Breast epithelium (tissue), 4 donors: ENCODE measurements at places on chromosomes 4 and X. TPM values are rescaled to one million over a fixed set of nuclear protein-coding genes. Genes with fewer than 3 reads are reported as not detected.

DNA sequence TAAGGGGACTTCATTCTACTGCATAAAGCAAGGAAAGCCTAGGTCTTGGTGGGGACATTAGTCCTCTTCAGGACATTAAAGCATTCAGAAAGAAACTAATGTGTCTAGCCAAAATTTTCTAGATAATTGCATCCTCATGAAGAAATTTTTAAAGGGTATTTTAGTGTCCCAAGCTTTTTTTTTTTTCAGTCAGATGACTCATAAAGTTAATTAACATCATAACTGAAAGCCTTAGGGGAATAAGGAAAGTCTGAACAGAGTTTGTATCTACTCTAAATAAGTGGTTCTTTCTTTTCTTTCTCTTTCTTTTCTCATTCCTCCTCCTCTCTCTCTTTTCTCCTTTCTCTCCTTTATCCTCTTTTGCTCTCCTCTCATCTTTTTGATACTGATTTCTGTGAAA lies 202.4 kb downstream of the ADAMTS3 start:
- no peak for DNase-seq

DNA sequence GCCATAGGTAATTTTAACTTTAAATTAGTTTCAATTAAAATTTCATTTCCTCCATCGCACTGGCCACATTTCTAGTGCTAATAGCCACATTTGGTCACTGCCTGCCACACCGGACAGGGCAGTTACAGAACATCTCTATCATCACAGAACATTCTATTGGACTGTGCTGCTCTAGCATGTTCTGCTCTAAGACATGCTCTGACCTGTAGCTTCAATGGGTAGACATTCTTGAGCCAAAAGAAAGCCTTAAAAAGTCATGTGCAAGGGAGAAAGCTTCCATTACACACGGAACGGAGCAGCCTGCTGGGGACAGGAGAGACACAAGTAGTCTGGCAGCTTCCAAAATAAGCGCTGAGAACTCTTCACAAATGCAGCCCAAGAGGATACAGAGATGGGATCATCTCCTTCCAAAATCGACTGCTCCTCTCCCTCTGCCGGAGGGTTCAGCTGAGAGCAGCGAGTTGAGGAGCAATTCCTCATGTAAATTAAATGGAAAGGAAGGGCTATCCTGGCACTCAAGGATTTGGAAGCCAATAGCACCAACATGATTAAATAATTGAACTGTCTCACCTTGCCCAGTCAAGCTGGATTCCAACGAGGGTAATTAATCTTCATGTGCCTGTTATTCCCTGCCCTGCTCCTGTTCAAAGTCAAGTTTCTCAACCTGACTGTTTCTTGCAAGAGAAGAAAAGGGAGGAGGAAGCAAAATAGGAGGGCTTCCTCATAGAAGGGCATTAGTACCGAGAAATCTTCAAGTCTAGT lies 336.4 kb upstream of the NOCT start:
- peak; percentile 20 for DNase-seq

DNA sequence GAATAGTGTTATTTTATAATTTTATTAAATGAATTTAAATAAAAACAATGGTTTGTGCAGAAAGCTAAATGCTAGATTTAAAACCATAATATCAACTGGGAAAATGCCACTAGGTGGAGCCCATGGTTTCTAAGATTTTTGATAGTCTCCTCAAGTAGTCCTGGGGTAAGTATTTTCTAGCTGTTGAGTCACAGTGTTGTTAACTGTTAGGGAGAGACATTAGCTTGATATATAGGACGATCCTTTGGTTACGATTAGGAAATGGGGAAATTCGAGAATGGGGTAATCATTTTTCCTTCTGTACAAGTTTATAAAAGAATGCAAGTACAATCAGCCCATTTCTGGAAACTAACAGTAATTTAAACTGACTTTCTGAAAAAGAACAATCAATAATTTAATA lies 378.4 kb downstream of the ANKRD50 start:
- DNase-seq, result no peak

DNA sequence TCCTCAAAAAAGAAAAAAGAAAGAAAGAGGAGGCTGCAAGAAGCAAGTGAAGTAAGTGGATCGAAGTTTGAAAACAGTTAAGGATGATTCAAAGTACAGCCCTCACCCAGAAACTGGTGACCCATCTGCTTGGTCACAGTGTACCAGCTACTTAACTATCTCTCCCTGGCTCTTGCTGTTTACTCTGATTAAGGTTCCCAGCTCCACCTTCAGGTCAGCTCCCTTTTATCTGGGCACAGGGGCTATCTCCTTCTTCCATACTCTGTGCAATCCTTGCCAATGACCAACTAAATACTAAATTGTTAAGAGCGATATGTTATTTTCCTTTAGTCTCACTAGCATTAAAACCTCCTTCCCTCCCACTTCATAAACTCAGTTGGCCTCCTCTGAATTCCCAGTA lies 81.5 kb upstream of the SMIM10 start:
- no peak for DNase-seq

GRCh38 chr4:139898293-139898692 lies 232.7 kb downstream of the MGST2 start:
- DNase-seq, result no peak

The DSPP gene
- total RNA-seq, result not detected

- DNase-seq, result no peak
Measured at GRCh38 chr4:821631-822030, 4.3 kb downstream of the CPLX1 start.

- DNase-seq, result no peak
Measured at GRCh38 chrX:151543706-151544105, 19.8 kb upstream of the PASD1 start.

The NPY1R gene
- 61.0 TPM for total RNA-seq

The HSFX4 gene
- not detected for total RNA-seq

The MAGEE1 gene
- 2.8 TPM for total RNA-seq

The MSL3 gene
- 20.0 TPM for total RNA-seq

DNA sequence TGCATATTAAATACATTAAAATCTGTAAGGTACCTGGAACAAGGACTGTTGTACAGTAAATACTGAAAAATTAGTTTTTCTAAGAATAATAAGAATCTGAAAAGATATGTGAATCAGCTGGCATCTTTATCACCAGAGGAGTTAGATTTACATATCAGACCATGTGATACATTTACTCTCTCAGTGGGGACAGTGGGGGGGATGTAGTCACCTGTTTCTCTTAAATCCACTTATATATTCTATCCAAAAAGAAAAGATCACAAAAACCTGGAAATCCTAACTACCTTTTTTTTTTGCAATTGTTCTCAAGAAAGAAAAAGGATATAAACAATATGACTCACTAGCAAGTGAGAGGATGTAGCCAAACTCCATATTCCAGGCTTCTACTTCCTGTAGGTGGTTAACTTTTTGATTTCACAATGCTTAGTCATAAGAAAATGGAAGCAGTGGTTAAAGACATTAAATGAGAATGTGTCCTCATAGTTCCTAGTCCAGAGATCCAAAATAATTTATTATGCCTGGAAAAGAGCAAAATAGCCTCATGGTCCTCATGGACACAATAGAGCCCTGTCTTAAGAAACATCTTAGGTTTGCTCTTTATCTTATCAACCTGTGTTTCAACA lies 22.5 kb upstream of the MYOZ2 start:
- no peak for DNase-seq

GRCh38 chrX:19332983-19333382 lies 10.7 kb upstream of the PDHA1 start:
- no peak for DNase-seq

- DNase-seq, result no peak
Measured at GRCh38 chr4:95550115-95550987, 1.6 kb upstream of the UNC5C start.
